SK-N-SH (cell line): ENCODE measurements at places on chromosomes 2 and 18.
A peak's percentile ranks its signal among the peaks of the same experiment; 100 is the strongest.

DNA sequence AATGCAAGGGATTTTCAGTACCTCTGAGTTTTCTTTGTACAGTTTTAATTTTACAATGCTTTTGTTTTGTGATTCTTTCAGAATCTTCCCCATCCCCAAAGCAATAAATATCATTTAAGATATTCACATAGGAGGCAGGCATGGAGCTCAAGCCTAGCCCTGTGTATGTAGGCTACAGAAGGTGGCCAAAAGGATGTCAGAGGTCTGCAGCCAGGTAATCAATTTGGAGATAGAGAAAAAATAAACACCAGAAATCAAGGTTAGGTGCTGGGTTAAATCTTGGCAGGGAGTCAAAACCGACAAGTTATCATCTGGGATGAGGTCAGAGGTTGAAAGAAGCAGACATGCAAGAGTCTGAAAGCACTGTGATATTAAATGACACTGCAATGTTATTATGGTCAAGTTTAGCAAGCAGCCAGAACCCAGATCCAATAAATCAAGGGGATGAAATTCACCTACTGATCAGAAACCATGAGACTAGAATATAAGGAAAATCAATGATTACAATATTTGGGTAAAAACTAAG, 45.1 kb upstream of the LRP1B start:
- peak; percentile 53 for DNase-seq

DNA sequence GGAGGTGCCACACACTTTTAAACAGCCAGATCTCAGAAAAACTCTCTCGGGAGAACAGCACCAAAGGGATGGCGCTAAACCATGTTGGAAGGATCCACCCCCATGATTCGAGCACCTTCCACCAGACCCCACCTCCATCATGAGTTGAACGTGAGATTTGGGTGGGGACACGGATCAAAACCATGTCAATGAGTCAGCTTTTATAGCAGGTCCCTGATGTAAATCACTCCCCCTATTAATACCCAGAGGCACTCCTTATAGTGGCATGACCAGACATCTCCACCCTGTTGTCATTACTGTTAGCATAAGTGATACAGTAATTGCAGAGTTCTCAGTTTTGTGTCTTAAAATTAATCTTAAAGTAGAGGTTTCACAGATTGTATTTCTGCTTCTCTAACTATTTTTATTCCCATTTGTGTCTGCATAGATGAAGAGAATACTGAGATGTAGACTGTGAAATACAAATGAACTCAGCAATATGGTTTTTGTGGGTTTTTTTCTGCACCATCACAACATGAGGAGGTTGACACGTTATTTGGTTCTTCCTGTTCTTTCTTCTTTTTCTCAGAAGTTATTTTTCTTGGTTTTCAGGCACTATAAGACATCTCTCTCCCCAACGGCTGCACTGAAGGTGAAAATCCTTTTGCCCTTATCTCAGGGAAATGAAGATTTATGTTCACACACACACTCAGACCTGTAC, 218.2 kb downstream of the ARL4C start:
- DNase-seq = no peak

- DNase-seq = no peak
Observed at GRCh38 chr18:79572093-79572780, 107.4 kb upstream of the CTDP1 start.

GRCh38 chr2:134120406-134120732, 133.5 kb upstream of the MGAT5 start:
- DNase-seq = peak; percentile 75

DNA sequence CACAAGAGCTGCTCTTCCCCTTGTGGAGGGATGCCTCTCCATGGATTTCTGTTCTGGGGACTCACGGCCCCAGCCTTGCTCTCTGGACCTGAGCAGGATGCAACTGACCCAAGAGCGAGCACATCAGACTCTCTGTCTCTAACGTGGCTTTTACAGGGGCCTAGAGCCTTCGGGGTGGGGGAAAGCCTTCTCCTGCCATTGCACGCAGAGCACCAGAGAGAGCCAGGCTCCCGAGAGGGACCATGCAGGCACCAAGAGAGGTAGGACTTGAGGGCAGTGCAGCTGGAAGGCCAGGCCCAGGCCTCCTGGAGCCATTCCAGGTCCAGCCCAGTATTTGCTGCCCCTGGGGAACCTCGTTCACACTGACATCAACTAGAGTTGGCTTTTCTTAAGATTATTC, 475.6 kb upstream of the MYT1L start:
- DNase-seq = no peak

- DNase-seq = no peak
Observed at GRCh38 chr2:5474716-5475115, 217.5 kb upstream of the SOX11 start.

- no peak for DNase-seq
Observed at GRCh38 chr18:13793819-13794218, 30.1 kb upstream of the MC5R start.

- no peak for DNase-seq
Observed at GRCh38 chr2:16190446-16191270, 250.3 kb downstream of the MYCN start.

GRCh38 chr2:20580690-20581437, 70.0 kb downstream of the HS1BP3 start:
- no peak for DNase-seq

GRCh38 chr2:10522726-10523405, 74.7 kb upstream of the ODC1 start:
- no peak for DNase-seq

GRCh38 chr2:173149491-173149890, 73.8 kb downstream of the MAP3K20 start:
- no peak for DNase-seq

DNA sequence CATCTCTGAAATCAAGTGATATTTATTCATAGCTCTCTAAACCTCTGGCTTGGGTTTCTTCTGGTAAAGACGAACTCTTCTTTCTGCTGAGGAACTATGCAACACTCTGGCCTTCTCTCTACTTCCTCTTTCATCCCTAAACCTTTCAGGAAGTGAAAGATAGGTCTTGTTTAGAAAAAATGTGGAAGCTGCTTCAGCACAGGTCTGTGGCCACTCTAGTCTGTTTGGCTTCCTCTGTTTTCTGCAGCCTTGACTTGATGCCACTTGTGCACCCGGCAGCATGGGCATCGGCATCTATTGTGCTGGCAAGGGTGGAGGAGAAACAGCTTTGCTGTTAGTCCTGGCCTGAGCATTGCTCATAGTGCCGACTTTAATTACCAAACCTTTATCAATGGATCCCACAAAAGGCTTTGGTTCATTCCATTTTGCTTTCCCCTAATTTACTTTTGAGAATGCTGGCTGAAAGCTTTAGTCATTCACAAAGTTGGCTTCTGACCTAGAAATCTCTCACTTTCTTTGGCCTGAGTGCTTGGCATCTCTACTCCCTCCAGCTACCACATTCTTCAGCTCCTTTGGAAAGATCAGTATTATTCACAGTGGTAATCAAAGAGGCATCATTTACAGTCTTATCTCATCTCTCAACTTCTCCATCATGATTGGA, 32.0 kb upstream of the GPR39 start:
- DNase-seq = no peak

DNA sequence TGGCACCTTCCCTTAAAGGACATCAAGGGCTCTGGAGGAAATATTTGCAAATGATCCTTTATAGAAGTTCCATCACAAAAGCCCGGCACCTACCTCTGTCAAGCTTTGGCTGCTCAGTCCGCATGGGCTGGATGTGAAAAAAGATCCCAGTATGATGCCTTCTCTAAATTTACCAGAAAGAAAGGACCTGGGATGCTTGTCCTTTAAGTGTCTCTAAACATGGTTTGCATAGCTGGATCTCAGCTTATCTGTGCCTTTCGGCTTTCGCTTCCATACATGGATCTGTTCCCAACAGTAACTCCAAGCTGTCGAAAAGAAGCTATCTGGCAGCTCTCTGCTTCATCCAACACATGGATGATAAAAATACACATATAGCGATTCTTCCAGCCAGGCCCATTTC, 60.4 kb upstream of the SLC8A1 start:
- no peak for DNase-seq

GRCh38 chr2:8514796-8515758, 166.8 kb upstream of the ID2 start:
- DNase-seq = no peak

DNA sequence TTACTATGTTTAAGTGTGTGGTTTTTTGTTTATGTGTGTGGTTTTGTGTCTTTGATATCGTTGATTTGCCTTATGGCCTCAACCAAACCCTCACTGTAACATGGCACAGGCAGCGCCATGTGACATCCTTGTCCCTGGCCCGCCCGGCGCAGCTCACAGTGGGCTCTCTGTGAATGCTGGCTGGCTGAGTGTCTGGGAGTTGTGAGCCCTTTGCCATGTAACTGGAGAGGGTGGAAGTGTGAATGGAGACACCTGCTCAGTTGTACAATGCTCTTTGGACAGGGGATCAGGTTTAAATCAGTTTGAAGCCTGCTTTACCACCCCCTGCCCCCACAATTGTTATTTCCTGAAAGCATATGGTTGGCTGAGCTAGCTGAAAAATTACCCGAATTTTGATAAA, 41.8 kb downstream of the TCF7L1 start:
- DNase-seq = no peak

DNA sequence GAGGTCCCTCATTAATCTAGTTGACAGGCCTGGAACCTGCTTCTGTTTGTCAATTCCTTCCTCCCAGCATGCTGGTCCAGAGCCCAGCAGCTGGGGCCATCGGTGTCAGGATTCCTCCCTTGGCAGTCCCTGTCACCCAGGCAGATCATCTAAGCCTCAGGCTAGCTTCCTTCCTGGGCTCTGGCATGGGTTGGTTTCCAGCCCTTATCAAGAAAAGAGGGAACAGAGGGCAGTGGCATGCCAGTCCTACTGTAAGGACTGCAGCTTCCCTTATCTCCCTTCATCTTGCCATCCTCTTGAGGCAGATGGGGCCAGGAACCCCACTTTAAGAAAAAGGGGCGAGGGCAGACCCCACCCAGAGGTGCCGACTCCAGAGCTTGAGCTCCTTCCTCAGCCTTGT, 10.9 kb upstream of the KCNK3 start:
- peak; percentile 51 for DNase-seq
